Mucosa of descending colon (tissue), 3 donors: ENCODE measurements at places on chromosomes 2 and 18. TPM values are rescaled to one million over a fixed set of nuclear protein-coding genes. Genes with fewer than 3 reads are reported as not detected.

DNA sequence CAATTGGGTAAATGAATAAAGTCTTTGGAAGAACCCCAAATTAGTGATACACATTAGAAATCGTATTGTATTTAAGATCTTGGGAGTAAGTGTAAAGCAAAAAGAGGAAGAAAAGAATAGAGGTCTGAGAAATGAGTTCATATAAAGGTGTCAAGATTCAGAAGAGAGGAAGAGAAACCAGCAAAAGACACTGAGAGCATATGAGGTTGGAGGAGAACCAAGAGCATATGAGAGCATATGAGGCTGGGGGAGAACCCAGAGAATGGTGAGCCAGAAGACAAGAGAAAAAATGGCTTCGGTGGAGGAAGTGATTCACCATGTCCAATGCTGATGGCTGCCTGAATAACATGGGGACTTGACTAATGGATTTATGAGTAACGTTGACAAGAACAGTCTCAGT is 620.1 kb upstream of the GCFC2 start:
- no peak for DNase-seq

GRCh38 chr18:76213991-76214390 is 281.1 kb downstream of the ZNF516 start:
- DNase-seq, result no peak

DNA sequence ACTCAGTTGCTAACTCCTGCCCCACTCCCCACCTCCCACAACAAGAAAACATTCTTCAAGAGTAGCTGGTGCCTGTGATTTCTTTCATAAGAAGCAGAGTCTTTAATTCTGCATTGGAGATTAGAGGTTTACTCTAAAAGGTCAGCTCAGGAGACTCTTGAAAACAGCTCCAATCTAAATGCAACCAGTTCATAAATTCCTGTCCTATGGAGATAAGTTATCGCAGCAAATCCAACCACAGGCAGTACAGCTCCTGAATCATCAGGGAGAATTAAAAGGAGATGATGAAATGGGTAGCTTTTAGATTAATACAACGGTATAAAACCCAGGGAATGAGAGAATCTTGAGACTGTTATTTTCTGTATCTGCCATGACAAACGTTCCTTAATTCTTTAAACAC is 130.7 kb downstream of the SOCS6 start:
- no peak for DNase-seq

DNA sequence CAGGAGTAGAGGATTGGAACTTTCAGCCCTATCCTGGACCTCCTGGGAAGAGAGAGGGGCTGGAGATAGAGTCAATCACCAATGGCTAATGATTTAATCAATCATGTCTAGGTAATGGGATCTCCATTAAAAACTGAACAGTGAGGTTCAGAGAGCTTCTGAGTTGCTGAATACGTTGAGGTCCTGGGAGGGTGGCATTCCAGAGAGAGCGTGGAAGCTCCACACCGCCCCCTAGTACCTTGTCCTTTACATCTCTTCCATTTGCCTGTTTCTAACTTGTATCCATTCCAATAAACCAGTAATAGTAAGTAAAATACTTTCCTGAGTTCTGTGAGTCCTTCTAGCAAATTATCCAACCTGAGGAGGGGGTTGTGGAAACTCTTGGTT is 101.7 kb downstream of the B3GNT2 start:
- DNase-seq, result no peak

Gene VAMP5
- total RNA-seq, result 28.3 TPM

DNA sequence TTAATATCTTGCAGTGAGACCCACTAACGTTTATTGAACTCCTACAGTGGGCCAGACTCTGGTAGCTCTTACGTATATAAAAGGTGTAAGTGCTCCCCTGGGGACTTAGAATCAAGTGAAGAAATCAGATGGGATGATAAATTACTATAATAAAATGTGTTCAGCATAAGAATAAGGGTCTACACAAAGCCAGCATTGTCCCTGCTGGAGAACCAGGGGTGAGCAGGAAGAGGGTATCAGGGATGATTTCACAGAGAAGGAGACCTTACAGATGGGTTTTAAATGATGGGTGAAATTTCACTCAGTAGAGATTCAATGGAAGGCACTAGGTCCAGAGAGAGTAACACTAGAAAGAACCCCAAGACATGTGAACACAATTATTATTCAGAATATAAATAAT is 20.7 kb downstream of the NRXN1 start:
- no peak for DNase-seq

Gene XIRP2
- total RNA-seq, result not detected

DNA sequence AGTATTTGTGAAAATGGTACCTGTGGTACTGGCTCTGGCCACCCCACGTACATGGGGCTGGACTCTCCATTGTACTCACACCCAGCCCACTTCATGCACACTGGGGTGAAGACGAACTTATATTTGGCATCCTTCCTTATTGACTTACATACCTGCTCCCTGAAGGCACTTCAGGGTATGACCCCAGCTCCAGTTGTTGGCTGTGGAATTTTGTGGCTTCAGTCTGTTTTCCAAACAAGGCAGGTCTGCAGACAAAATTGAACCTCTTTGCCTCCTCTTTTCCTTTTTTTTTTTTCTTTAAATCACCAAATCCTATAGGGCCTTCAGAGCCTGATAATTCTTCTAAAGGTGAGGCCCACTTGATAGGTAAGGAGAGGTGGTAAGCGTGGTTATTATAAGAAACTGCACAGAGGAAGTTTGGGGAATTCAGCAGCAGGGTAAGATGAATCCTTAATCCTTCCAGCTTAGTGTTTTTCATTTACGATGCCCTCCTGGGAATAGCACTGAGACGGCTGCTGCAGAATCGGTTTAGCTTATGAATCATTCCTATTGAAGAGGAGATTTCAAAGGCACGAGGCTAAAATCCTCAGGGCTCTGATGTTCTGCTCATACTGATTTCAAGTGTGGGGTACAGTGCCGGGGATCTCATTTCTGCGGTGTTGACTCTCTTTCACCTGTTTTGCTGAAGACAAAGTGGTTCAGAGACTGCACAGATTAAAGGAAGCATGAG is 55.2 kb downstream of the KIF5C start:
- DNase-seq, result no peak

GRCh38 chr2:64203858-64204632 is 59.8 kb upstream of the PELI1 start:
- no peak for DNase-seq

Gene PSMA8
- not detected for total RNA-seq

Gene EFHD1
- total RNA-seq, result 4.8 TPM

Gene CHST10
- total RNA-seq, result 9.8 TPM

Gene LYG1
- 1.6 TPM for total RNA-seq
